Left kidney (tissue), 8 donors: ENCODE measurements at places on chromosomes 1 and 21. TPM values are rescaled to one million over a fixed set of nuclear protein-coding genes. Genes with fewer than 3 reads are reported as not detected.

The GCSAML gene
- 0.28 TPM for polyA plus RNA-seq

The TRPM2 gene
- polyA plus RNA-seq = 0.57 TPM

The HPCAL4 gene
- 0.96 TPM for polyA plus RNA-seq

The RAB7B gene
- polyA plus RNA-seq = 2.3 TPM

The ZNF593OS gene
- polyA plus RNA-seq = 1.4 TPM

The PIK3C2B gene
- 20.1 TPM for polyA plus RNA-seq

The LRRC71 gene
- 0.83 TPM for polyA plus RNA-seq

The NUDT4B gene
- 1.8 TPM for polyA plus RNA-seq

The AZIN2 gene
- polyA plus RNA-seq = 5.9 TPM

The LINGO4 gene
- polyA plus RNA-seq = not detected

The CEP170 gene
- 68.0 TPM for polyA plus RNA-seq

The TFF1 gene
- not detected for polyA plus RNA-seq

The PLA2G2D gene
- 0.08 TPM for polyA plus RNA-seq

The SYNC gene
- polyA plus RNA-seq = 1.2 TPM

The SH3BGR gene
- polyA plus RNA-seq = 4.3 TPM

The RGS16 gene
- polyA plus RNA-seq = 0.96 TPM

The SLAMF9 gene
- not detected for polyA plus RNA-seq

The SPATA1 gene
- 4.2 TPM for polyA plus RNA-seq

The BPNT1 gene
- polyA plus RNA-seq = 54.5 TPM

The APCS gene
- polyA plus RNA-seq = not detected

The MTFR1L gene
- polyA plus RNA-seq = 98.5 TPM

The SOAT1 gene
- polyA plus RNA-seq = 36.8 TPM

The C8A gene
- not detected for polyA plus RNA-seq

The FAF1 gene
- polyA plus RNA-seq = 72.3 TPM

The HUNK gene
- polyA plus RNA-seq = 18.1 TPM

The FCRL1 gene
- polyA plus RNA-seq = 0.05 TPM

The LYPD8 gene
- not detected for polyA plus RNA-seq

The PDE4B gene
- 10.3 TPM for polyA plus RNA-seq

The PLXNA2 gene
- polyA plus RNA-seq = 15.3 TPM

The ADGRB2 gene
- 12.1 TPM for polyA plus RNA-seq

The AUNIP gene
- polyA plus RNA-seq = 3.4 TPM

The RNF19B gene
- polyA plus RNA-seq = 16.1 TPM

The FAM163A gene
- 0.57 TPM for polyA plus RNA-seq

The TNFAIP8L2 gene
- polyA plus RNA-seq = 1.6 TPM

The AADACL4 gene
- 1.8 TPM for polyA plus RNA-seq

The OR2M4 gene
- 0.07 TPM for polyA plus RNA-seq

The ELAPOR1 gene
- polyA plus RNA-seq = 1.6 TPM

The LRP8 gene
- 6.9 TPM for polyA plus RNA-seq

The SLC45A3 gene
- polyA plus RNA-seq = 8.8 TPM

The AMY1B gene
- not detected for polyA plus RNA-seq

The KCNT2 gene
- 12.5 TPM for polyA plus RNA-seq

The AMY2B gene
- polyA plus RNA-seq = 75.7 TPM

The INSRR gene
- 1.8 TPM for polyA plus RNA-seq

The GIPC2 gene
- polyA plus RNA-seq = 21.6 TPM
